Right cardiac atrium (tissue), 5 donors: ENCODE measurements at places on chromosomes 6 and 20. TPM values are rescaled to one million over a fixed set of nuclear protein-coding genes. Genes with fewer than 3 reads are reported as not detected.

DNA sequence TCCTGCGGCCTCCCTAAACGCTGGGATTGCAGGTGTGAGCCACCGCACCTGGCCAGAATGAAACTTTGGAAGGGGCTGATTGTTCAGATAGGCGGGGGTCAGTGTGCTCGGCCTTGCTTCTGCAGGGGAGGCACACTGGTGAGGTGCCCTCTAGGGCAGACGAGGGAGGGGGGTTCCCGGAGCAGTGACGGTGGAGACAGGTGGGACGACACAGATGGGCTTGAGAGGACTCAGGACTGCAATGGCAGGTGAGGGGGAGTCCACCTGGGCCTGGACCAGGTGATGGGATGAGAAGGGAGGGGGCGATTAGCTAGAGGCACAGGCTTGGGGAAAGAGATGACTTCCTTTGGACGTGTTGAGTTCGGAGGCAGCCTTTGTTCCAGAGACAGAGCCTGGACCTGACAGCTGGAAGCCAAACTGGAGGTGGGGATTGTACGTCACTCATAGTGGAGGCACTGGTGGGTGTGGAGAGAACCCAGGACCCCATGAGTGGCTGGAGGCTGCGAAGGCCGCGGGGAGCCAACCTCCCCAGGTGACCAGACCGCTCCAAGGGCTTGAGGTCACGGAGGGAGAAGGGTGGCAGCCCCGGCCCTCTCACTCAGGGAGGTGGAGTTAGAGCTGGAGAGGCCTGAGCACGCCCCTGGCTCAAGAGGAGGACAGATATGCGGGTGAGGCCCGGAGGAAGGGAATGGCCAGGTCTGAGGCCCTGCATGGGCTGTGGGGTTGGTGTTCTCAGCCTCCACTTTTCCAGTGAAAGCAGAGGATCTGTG lies 10.5 kb upstream of the MAP1LC3A start:
- no peak for DNase-seq

- DNase-seq, result no peak
Measured at GRCh38 chr6:138582573-138582972, 83.3 kb upstream of the NHSL1 start.

DNA sequence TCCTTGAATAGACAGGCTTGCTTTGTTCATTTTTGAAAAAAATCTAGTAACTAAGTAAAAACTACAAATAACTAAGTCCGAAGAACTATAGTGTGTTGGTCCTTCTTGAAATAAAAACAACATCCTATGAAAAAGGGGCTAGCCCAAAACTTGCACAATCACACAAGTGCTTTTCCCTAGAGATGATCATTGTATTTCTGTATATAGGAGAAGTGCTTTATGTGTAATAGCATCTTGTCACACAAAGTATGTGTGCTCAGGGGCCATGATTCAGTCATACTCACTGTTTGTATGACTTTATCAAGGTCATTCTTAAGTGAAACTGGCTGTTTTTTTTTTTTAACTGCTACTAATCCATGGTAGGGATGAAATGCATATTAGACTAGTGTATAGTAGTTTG lies 179.8 kb downstream of the DTNBP1 start:
- DNase-seq, result no peak

GRCh38 chr20:17654649-17655285 lies 27.3 kb downstream of the RRBP1 start:
- peak; percentile 86 for DNase-seq

RAET1L gene
- polyA plus RNA-seq, result not detected

DNA sequence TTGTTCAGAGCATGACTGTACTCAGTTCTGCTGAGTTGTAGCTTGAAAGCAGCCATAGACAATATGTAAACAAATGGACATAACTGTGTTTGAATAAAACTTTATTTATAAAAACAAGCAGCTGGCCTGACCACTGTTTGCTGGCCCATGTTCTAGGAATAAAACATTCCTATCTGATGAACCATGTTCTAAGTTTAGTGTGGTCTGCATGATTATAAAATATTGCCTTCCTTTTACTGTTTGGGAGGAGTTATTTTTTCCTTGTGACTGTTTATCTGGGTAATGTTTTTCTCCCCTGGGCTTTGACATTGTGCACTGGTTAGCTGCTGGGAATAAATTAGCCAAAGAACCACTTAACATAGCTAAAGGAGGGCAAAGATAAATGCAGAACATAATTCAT lies 55.1 kb downstream of the CDS2 start:
- no peak for DNase-seq
